AG08396 (cell line): ENCODE measurements at places on chromosomes 2 and 18.

DNA sequence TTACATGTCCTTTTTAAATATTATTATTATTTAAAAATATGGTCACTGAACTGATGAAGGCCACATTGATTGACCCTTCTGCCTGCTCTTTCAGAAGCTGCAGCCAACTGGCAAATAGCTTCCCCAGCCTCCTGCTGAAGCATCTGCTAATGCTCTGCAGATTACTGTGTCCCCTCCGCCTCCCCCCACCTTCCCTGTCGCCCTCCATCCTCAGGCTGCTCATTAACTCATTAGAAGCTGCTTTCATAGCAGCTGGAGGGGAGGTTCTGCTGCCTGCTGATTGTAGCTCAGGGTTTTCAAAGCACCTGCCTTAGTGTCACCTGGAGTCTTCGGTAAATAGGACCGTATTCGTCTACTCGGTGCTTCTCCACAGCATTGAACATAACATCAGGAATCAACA, 24.8 kb upstream of the LMAN1 start:
- DNase-seq = no peak

DNA sequence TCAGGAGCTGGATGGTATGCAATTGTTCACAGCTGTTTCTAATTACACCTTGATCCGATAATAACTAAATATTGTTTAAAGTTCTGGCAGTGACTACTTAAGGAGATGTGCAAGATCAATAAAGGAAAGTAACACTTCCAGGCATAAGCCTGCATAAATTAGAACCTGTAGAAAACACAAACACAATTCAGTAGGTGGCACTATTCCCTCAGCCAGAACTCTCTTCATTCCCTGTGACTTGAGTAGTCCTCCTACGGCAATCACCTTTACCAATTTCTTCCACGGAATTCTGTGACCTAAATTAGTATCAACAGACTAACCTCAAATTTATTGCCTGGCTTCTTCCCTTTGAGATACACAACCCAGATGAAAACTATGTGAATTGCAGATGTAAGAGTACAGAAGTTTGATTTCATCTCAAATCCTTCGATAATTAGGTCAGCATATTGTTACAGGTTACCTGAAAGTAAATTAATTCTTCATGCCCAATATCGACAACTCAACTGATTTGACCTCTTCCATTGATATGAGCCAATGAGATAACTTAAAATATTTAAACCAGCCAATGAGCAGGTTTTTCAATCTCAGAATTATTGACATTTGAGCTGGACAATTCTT, 137.8 kb downstream of the PID1 start:
- DNase-seq = peak; percentile 22

DNA sequence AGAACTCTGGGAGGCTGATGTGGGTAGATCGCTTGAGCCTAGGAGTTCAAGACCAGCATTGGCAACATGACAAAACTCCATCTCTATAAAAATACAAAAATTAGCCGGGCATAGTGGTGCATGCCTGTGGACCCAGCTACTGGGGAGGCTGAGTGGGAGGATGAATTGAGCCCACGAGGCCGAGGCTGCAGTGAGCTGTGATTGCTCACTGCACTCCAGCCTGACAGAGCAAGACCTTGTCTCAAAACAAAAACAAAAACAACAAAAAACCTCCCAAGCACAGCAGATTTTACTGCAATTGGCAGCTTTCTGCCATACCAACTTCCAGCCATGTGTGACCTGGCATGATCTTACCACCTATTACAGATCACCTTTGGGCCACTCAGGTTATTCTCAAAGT, 57.7 kb upstream of the LRPPRC start:
- DNase-seq = no peak

- no peak for DNase-seq
Observed at GRCh38 chr2:137800386-137800785, 163.9 kb upstream of the HNMT start.

DNA sequence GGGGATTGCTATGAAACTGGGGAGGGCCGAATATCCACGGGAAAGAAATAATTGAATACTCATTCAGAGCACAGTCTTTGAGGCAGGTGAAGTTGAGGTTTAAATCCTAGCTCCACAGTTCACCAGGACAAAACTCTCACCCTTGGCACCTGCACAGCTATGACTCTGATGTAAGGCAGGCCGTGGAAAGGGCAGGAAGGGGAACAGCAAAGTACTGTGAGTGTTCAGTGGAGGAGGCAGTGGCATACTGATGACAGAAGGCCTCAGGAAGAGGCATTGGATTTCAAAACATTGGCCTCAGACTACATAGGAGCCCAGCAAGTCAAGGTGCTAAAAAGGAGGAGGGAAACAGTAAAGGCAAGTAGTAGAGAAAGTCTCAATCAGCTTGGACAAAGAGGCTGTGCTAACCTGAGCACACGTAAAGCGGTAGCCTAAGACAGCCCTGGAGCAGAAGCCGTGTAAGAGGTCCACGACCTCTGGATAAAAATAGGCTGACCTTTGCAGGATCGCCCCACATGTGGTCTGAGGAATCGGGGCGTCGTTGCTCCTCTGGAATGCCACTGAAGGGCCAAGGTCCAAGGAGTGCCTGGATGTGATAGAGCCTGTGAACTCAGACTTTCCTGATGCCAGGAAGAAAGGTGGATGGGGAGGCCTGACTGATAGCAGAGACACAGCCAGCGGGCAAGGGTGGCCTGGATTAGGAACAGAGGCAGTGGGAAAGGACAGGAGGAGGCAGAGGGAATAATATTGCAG, 243.6 kb downstream of the PID1 start:
- DNase-seq = no peak

GRCh38 chr2:94986392-94986963, 39.0 kb upstream of the MAL start:
- peak; percentile 82 for DNase-seq

GRCh38 chr18:12121175-12122042, 27.8 kb downstream of the ANKRD62 start:
- DNase-seq = no peak
